ENCODE measurements at places on chromosomes 1 and 21.
A peak's percentile ranks its signal among the peaks of the same experiment; 100 is the strongest.

- DNase-seq = no peak
Measured at GRCh38 chr1:42128499-42128898, 24.7 kb upstream of the GUCA2B start.

DNA sequence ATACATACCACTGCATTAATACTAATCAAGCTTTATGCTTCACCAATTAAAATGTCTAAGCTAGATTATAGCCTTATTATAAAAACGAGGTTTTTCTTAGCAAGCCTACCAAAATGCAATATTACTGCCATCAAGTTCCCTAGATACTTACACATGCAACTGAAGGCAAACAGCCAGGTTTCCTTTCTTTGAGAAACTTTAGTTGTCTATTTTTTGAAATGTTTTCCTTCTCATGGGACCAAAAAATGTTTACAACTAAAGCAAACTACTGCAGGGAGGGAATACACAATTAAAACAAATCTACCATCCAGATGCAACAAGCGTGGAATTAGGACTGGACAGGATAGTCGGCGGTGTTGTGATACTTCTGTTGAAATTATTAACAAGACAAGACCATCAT lies 1.3 kb downstream of the ZNF644 start:
- DNase-seq = no peak

- DNase-seq = peak; percentile 75
Measured at GRCh38 chr1:223844787-223845036, 1.0 kb downstream of the TP53BP2 start.

DNA sequence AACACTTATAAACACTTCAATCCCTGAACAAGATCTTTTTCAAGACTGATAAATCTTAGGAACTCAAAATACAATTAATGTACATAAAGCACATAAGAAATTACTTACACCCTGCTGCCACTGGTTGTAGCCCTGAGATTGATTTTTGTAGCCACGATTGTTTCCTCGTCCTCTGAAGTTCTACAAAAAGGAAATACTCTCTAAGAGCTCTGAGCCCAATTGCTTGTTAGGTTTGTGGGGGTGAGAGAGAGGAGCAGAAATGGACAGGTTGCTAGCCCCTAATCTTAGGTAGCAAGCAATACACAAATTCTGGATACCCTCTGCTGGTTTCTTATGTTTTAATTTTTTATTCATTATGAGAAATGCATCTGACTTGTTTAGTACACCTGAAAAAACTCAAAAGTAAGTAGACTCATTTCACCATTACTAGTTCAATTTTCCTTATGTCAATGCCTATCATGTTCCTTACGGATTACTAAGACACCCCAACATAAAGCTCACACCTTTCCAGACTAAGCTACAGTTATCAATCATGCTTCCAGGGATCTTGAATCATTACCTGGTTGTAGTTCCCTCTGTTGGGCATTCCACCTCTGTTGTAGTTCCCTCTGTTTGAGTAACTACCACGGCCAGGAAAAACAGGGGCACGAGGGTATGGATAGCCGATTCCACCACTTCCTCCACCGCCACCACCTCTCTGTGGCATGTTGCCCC lies 9.3 kb downstream of the HNRNPU start:
- DNase-seq = no peak

DNA sequence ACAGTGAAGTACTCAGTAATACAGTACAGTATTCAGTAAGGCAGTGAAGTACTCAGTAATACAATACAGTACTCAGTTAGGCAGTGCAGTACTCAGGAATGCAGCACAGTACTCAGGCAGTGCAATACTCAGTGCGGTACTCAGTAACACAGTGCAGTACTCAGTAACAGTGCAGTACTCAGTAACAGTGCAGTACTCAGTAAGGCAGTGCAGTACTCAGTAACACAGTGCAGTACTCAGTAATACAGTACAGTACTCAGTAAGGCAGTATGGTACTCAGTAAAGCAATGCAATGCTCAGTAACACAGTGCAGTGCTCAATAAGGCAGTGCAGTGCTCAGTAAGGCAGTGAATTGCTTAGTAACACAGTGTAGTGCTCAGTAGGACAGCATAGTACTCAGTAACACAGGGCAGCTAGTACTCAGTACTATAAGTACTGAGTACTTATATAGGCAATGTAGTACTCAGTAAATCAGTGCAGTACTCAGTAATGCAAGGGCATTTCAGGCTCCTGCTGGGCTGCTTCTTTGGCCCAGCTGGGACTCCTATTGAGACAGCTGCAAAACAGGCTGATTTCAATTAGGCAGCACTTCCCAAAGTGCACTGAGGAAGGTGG lies 411.3 kb downstream of the DISC1 start:
- no peak for DNase-seq

- no peak for DNase-seq
Measured at GRCh38 chr1:212471286-212471685, 38.6 kb downstream of the NENF start.

DNA sequence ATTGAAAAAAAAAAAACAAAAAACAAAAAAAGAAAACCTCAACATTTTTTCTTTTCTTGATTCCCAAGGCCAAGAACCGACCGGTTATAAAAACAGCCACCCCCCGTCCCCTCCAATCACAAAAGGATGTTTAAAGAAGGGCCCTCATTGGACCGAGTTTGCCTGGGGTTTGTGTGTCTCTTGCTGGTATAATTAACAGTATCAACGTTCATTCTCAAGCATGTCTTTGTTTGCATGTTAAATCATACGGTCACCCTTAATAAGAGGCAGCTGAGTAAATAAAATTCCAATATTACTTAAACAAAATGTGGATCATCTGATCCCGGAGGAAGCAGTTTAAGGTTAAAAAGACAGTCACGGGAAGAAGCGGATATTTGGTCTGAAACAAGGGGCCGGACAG lies 201.1 kb downstream of the PRDM2 start:
- DNase-seq = no peak

Measured in activated naive CD4-positive, alpha-beta T cell treated with Interleukin-2 at 50 U/mL for 16 hours (primary cell).